ENCODE measurements at places on chromosomes 2 and 18.

DNA sequence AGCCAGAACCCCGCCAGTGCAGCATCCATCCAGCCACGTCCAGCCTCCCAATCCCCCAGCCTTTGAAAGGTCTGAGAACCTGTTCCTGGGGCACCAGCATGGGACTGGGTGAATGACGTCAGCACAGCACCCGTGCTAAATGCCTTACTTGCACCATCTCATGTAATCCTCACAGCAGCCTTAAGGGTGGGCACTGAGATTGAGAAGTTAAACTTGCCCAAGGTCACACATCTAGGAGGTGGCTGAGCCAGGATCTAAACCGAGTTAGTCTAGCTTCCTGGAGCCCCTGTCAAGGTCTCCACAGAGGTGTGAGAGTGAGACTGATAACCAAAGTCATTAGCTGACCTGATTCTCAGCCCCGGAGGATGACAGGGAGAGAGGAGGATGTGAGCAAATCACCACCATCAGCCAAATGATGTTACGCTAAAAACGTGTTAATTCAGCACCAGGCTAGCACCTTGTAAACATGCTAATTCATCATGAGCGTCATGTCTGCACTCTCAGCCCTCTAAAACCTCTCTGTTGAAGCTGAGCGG is 4.6 kb downstream of the CD8A start:
- no peak for DNase-seq

- DNase-seq, result no peak
Observed at GRCh38 chr2:197803033-197803444, 1.4 kb upstream of the PLCL1 start.

- DNase-seq, result no peak
Observed at GRCh38 chr2:120629241-120629895, 106.3 kb upstream of the GLI2 start.

- no peak for DNase-seq
Observed at GRCh38 chr2:19503406-19503805, 145.0 kb upstream of the OSR1 start.

GRCh38 chr2:125167152-125167551 is 1142.1 kb downstream of the CNTNAP5 start:
- DNase-seq, result no peak

DNA sequence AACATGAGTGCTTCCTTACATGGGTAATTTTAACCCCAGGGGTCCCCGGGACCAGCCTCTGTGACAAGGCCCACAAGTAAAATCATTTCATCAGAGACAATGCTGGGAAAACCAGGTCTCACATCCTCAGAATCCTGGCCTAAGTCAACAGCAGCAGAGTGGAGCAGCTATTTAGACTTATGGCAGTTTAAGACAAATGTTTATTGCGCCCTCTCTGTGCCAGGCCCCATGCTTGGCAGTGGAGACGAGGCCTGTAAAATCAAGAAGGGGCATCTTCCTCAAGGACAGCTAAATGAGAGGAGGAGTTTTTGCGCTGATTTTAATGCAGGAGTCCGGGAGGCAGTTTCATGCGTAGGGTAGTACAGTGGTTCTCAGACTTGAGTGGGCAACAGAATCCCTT is 56.0 kb upstream of the ACAA2 start:
- DNase-seq, result no peak

DNA sequence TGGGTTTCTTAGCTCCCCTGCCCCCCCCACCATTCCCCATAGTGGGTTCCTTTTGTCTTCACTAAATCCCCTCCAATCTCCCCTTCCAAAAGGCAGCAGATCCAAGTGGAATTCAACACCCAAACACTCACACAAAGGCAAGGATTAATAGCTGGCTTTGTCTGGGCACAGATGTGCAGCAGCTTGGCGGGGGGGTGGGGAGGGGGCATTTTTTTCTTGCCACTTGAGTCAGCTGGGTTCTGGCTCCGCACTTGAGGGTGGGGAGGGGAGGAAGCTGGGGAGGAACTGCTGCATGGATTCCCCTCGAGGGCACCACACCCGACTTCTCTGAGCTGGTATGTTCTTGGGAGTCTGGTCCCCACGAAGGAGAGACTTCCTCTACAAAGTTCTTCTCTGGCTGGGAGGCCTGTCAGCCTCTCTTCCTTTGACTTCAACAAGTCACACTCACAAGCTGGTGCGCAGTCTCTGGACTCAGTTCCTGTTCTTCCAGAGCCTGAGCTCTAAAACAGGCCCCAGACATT is 36.0 kb downstream of the SERTAD2 start:
- no peak for DNase-seq

DNA sequence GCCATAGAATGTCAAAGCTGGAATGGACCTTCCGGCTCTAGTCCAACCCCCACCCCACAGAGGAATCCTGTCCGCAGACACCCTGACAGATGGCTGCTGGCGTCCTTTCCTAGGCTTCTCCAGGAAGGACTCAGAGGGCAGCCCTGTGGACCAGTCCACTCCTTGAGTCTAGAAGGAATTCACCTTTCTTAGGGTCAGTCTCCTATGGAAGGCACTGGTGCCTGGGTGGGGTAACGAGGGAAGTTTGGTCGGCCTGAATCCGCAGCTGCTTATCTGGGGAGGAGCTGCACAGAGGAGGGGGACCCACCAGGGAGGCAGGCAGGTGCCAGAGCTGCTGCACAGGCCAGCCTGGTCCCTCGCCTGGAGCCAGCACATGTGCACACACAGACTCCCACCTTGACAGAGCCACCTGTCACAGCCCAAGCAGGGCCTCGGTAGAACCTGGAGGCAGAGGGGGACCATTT is 2.5 kb downstream of the DNMT3A start:
- DNase-seq, result no peak

- no peak for DNase-seq
Observed at GRCh38 chr2:47869859-47870595, 36.3 kb downstream of the FBXO11 start.

- DNase-seq, result no peak
Observed at GRCh38 chr2:41927581-41928264, 120.1 kb upstream of the PKDCC start.

DNA sequence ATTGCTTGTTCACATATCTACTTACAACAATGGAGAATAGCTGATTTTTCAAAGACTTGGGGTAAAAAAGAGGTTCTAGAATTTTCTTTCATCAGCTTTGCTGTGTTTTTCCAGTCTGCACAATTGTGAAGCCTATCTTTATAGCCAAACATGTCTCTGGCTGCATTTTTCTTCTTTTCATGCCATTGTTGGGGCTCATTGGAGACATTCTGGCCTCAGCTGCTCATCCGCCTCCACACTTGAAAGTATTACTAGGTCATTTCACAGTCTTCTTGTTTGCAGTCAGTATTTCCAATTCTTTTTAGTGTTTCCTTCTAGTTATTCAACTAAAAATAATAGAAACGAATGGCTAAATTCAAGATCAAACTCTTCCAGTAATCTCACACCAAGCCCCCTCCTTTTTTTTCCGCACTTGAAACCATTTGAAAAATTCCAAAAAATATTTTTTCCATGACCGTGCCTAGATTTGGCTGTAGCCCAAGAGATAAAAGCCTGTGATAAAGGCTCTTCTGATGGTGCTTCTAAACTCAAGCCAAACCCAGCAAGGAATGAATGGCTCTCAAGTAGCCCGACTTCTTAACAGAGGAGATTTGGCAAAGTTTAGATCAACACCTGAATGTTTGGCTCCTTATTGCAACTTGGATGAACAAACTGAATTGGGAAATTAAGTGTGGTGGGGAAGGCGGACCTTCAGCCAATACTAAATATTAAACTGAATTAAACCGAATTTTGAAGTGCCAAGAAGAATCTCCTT is 103.4 kb downstream of the NRP2 start:
- DNase-seq, result no peak

DNA sequence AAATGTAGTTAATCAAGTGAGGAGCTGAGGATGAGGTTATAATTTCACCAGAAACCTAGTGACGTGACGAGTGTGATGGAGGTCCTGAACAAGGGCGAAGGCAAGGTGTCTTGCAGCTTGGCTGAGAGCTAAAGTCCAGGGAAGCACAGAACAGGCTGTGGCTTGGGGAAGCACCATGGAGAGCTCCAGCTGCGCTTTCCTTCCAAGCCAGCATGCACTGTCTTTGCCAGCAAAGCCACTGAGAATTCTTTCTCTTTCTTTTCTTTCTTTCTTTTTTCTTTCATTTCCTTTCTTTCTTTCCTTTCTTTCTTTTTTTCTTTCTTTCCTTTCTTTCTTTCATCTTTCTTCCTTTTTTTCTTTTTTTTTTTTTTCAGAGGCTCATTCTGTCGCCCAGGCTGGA is 239.3 kb downstream of the FBXO15 start:
- DNase-seq, result no peak

DNA sequence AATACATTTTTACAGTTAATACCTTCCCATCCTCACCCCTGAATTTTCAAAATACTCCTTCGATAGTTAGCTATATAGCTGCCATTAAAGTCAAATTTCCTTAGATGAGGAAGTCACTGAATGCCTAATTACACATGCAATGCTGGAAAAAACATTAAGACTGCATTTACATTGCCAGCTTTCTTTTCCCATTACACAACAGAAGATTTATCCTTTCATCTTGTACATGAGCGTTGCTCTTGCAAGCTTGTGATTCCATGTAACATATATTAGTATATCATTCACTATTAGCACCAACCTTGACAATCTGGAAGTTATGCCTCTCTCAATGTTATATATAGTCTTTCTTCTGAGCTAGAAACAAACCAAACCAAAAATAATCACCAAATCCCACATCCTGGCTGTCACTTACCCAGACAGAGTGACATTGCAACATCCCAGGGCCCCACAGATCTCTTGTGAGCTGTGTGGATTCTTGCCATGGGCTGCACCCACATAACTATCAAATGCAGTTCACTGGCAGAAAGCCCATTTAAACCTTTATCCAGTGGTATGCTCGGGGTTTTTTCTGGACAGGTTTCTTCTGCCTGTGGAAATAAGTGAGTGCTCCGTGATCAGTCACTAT is 79.2 kb upstream of the PAPOLG start:
- no peak for DNase-seq

DNA sequence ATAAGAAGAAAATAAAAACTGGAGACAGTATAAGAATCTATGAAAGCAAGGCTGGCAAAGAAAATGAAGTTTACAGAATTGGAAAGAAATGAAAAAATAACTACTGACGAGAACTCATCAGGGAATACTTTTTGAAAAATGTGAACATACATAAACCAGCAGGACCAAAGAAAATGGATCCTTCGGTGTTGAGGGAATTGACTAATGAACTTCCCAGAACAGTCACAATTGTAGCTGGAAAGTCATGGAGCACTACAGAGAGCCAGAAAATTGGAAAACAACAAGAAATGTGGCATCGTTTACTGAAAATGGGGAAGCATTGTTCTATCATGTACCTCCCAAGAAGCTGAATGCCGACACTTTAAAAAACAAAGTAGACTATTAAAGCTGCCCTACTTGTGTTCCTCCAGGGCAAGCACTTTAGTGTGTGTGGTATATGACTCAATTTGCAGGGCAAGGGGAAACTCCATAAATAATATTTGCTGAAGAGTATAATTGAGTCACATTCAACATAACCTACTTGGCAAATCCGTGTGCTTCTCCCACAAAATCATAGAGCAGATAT is 1221.6 kb upstream of the NRXN1 start:
- DNase-seq, result no peak

GRCh38 chr2:132936791-132937190 is 266.8 kb upstream of the LYPD1 start:
- DNase-seq, result no peak

DNA sequence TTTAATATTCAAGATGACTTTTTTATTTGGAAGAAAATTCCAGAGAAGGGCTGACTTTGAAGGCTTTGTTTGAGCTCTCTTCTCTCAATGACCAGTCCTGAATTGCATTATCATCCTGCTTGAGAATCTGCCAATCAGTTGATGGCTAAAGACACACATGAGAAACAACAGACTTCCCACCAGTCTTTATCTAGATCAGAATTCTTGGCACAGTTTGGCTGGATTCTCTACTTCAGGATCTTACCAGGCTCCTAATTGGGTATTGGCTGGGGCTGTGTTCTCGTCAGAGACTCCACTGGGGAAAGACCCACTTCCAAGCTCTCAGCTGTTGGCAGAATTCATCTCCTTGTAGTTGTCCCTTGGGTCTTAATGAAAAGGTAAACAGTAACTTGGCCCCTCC is 86.0 kb downstream of the WDSUB1 start:
- no peak for DNase-seq

GRCh38 chr2:28063492-28063962 is 173.0 kb downstream of the BABAM2 start:
- no peak for DNase-seq

- no peak for DNase-seq
Observed at GRCh38 chr18:75201282-75202270, 7.4 kb downstream of the PTGR3 start.

GRCh38 chr2:148602885-148603561 is 41.5 kb upstream of the EPC2 start:
- no peak for DNase-seq

- peak; percentile 23 for DNase-seq
Observed at GRCh38 chr2:175880-176820, 87.7 kb downstream of the SH3YL1 start.

- no peak for DNase-seq
Observed at GRCh38 chr18:13548106-13548819, 178.1 kb downstream of the FAM210A start.

DNA sequence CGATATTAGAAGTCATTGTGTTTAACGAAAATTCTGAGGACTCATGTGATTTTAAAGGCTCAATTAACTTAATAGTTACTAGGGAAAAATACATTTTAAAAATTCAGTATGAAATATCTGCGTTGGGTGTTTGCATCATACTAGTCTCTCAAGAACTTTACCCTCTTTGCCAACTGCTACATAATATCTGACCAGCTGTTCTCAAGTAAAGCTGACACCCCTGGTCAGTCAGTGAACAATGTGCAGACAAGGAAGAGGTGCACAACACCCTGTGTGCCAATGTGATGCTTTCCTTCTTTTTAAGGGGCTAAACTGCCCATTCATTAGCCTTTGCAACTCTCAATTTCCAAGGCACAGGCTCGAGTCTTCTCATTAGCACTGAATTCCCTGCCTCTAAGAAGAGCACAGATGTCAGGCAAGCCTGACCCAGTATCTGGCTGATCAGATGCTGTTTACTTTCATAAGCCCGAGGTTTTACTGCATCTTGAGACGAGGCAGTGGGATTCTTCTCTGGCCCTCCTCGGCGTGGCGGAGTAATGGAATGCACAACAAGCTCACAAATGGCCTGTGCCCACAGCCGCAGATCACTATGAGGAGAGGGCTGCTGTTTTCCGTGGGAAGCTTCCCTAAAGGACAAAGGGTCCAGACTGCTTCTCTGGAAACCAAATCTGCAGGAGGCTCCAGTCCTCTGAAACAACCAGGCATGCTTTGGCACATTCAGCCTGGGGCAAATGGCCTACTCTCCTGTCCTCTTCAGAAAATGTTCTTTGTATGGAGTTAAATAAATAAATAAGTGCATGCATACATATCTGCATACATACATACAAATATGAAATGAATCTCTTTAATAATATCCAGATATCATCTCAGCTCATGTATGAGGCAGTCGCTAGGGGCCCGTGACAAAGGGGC is 240.3 kb downstream of the ZNF521 start:
- DNase-seq, result no peak

DNA sequence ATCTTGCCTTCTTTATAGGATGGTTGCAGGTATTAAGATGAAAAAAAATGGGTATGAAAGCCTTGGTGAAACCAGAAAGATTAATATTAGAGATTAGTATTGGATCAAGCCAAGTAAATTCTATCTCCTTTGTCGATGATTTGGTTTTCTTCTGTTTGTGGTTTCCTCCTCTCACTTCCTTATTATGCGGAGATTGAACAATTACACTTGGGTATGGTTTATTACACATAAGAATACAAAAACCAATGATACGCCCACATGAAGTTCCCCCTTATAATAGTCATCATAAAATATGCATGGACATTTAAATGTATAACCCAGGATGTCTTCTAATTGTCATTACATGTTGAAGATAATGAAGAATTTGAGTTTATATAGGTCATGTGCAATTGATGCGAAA is 4.9 kb downstream of the LTBP1 start:
- no peak for DNase-seq

All from stimulated activated CD8-positive, alpha-beta memory T cell treated with anti-CD3 and anti-CD28 coated beads, Interleukin-12 subunit alpha, Interleukin-12 subunit beta, amount 100 ng/mL, for 1 hour (primary cell).